ENCODE measurements at places on chromosomes 7 and 10.

DNA sequence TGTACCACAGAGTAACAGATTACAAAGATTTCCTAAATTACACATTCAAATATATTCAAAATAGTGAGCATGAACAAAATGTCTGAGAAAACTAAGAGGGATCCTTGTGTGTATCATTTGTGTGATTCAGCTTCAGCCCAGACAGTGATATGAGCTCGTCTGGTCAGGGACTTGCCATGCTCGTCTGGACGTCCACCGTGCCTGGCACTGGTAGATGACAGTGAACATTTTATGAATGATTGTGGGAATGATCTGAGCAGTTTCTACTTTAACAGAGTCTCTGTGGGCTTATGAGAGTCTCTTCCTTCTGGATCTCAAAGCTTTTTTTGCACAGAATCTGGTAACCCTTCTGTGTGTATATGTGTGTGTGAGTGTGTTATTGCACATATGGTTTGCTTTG is 34.2 kb upstream of the ANKRD2 start:
- no peak for DNase-seq

DNA sequence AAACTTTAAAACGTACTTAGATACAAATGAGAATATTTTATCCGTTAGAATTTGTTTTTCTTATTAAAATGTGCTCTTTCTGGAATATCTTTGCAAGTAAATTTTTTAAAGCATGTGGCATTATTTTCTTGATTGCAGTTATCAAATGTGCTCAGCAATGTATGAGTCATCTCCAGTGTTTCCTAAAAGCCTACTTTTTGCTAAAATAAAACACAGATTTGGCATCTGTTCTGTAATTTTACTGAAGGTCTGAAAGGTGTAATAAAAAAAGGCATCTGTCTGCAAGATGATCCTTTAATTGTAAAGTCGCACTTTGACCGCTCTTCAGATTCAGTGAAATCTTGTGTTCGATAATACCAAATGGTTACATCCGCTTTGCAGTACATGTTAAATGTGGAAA is 3.4 kb downstream of the GNAT3 start:
- no peak for DNase-seq

- DNase-seq: no peak
Measured at GRCh38 chr7:28157076-28157745, 23.4 kb downstream of the JAZF1 start.

DNA sequence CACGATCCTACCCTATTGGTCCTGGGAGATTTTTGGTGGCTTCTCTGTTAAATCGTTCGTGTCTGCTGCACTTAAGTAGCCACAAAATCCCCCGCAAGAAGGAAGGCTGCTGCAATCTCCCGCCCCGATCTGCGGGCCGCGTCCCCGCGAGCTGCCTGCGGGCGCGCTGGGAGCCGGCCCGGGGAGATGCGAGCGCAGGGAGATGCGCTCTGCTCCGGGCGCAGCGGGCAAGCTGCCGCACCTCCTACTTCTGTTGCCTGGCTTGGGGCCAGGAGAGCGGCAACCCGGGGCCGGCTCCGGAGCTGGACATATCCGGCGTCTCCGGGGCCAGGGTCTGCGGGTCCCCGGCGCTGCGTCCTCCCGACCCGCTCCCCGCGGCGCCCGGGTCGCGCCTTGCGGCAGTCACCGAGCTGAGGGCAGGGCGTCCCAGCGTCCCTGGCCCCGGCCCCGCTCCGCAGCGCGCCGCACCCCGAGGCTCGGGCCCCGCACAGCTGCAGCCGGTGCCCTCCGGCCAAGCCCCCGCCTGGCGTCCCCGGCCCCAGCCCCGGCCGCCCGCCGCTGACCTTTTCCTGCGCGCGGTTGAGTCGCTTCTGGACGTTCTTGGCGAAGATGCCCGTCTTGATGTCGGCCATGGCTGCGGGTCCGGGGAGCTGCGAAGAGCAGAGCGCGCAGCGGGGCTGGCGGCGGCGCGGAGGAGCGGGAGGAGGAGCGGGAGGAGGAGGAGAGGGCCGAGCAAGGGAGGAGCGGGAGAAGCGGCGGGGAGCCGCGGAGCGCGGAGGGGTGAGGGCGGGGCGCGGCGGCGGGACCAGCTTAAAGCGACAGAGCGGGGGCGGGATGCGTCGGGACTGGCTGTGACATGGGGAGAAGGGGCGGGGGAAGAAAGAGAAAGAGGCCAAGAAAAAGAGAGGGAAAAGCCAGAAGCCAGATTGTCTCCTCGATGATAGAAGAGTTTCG is at the start of gene AMPH:
Gene AMPH (minus strand): TSS at position 654 of the 954 bp plus-strand sequence. CDS start 22 bp downstream, at position 632.
- no peak for DNase-seq

DNA sequence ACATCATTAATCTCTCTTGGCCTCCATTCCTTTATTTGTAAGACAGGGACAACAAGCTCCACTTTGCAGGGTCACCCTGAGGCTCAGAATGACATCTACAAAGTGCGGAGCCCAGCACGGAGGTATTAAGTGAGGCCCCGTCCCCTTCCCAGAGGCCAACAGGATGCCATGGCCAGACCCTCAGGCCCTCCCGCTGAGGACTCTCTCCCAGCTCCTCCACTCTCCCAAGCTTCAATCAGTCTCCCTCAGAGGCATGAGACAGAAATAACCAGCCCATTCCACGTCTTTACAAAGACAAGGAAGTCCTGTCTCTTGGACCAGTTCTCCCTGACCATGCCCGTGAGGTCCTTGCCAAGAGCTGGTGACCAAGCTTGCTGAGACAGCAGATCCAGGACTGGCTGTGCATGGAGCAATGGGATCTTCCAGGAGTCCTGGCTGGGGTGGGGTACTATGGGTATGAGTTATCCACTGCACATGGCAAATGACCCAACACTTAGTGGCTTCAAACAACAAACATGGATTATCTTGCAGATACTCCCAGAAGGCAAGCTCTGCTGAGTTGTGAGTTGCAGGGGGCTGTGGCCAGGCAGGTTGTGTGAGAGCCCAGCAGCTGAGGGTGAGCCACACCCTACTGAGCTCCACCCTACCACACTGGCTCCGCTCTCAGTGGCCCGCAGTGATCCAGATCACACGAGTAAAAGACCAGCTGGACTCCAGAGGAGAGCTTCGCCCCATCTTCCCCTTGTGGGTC is 4.3 kb upstream of the PPIF start:
- DNase-seq: no peak

GRCh38 chr10:69088801-69089501 is 1.0 kb downstream of the SRGN start:
- no peak for DNase-seq

DNA sequence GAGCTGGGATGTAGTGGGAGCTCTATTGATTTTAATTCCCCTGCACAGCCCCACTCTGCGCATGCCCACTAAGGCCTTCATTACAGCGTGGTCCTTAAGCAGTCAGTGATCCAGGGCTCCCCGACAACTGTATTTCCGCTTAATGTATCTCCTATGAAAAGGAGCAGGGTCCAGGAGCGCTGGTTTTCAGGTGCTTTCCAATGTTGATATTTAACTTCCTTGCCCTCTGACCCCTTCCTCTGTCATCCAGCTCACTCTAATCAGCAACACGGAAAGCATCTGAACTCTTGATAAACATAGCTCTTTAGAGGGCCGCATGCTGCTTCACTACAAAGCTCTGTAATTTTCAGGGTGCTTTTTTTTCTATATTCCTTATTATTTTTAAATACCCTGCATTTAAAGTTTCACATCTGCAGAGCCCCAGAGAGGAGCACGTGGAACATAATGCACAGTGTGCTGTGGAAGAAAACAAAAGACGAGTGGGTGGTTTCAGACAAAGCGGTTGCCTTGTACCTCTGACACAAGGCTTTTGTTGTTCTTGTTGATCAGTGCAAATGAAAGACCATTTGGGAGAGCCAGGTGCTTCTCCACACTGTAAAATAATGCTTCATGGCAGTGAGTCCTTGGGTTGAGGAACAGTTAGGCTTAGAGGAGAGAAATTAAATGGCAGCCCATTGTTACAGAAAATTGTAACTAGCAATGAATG is 465.9 kb upstream of the CELF2 start:
- no peak for DNase-seq

DNA sequence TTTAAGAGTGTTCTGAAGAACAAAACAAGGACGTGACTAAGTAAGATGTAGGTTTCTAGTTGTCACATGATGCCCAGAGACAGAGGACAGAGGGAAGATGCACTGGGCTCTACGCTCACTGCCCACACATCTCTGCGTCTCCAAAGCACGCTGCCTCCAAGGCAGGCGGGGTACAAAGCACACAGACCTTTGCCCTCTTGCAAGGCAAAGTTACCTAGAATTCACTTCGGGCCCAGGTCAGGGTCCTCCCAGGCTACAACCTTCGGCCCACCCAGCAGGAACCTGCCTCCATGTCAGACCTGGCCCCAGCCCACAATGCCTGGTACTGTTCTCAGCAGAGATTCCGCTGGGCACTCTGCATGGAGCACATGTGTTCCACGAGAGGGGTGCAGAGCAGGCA is 26.5 kb downstream of the GRB10 start:
- no peak for DNase-seq

DNA sequence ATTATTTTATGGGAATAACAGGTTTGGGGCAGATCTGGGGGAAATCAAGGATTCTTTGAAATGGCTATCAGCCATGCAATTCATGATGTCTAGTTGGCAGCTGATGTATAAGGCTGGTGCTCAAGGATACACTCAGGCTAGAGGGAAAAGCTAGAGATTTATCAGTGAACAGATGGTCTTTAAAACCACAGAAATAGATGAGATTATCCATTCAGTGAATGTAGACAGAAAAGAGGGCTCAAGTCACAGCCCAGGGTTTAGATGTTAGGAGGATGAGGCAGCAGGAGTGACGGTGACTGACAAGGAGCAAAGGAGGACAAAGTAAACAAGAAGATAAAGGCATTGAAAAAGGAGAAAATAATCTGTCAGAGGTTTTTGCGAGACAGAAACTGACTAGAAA is 238.7 kb downstream of the CDK14 start:
- no peak for DNase-seq

DNA sequence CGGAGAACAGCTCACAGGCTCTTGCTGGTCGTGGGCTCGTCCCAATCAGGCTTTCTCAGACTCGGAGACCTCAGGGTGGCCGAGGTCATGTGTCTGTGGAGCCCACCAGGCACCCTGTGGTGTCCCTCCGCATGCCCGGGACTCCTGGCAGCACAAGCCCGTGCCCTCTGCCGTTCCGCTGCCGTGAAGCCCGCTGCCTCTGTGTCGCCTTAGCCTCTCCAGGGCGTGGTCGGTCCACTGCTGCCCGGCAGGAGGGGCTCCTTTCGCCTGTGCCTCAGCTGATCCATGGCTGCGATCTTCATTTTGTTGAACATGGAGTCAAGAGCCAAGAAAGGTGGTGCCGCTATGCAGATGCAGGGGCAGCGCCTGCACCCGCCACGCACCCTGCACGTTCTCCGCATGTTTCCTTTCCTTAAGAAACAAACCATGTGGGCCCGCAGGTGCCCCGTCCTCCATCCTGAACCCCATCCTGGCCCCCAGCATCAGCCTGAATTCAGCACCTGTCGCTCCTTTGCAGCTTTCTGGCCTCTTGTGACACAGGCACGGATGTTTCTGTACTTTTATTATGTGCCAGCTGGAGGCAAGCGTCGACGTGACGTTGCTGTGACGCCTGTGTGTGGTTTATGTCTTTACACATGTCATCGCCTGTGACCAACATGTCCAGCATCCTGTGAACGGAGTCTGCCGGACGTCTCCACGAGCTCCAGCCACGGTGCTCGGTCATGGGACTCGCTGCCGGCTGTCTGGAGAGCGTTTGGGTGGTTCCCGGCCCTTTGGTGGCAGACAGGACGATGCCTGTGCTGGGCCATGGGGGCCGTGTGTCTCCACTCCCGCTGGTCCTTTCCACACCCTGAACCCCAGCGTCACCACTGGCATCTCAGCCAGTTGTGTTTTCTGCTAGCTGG is 69.9 kb downstream of the NKX6-2 start:
- no peak for DNase-seq

DNA sequence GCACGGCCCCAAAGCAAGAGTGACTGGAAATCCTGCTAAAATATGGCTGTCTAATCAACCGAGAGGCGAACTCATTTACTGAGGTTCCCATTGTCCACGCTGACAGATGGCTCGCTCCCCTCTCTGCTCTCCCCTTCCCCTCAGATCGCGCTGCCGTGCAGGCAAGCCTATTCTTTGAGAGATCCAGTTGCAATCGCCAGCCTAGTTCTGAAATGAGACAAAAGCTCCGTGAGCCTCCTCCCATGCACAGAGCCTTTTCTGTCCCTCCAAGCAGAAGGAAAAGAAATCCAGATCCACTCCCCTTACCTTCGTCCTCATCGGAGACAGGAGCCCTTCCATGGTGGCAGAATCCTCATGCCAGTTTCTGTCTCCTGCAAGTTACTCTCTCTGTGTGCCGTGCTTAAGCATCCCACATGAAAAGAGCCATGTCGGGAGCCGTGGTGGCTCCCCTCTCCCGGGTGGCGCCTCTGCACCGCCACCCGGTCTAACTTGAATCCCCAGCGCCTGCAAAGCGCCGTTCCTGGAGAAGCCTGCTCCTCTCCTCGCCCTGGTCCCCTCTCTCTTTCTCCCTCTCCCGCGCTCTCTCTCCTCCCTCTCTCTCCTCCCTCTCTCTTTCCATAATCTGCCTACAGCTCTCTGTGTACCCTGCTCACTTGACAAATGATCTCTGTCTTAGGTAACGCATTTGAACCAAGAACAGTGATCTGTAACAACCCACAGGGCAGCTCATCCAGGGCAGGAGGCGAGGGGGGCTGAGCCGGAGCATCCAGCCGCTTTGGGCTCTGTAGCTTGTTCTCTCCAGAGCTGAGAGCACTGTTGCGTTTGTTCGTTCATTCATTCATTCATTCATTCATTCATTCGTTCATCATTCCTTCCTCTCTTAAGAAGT is 156.8 kb downstream of the FRMD4A start:
- no peak for DNase-seq

DNA sequence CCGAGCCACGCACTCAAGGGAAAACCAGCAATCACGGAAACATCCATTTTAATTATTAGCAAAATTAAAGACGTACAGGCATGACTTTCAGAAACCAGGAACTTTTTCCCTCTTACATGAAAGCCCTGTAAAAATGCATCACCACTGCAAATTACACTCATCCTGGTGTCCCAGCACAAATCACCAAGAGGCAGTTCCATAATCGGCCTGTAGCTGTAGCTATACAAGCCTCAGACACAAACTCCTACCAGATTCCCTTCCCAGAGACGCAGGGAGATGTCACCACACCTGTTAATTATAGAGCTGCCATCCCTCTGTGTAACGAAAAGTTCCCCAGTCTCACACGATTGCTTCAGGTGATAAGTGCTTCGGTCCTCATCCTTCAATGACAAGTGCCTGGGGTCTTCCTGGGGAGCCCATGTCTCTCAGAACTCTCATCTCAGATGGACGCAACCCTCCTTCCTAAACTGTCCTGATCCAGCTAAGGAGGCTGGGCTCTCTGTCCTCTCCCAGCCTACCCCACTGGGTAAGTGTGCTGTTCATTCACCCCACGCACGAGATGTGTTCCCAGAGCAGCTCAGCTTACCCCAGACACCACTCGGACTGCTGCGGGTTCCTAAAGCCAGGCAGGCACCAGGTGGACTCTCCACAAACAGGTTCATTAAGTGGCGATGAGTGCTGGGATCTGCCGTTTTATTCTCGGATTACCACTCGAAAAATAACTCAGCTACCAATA is 5.9 kb downstream of the FGFR2 start:
- no peak for DNase-seq

- DNase-seq: no peak
Measured at GRCh38 chr10:72455889-72456595, 101.3 kb upstream of the DNAJB12 start.

- DNase-seq: no peak
Measured at GRCh38 chr10:26479766-26480492, 41.8 kb downstream of the APBB1IP start.

GRCh38 chr7:131011976-131012375 is 278.0 kb upstream of the KLF14 start:
- no peak for DNase-seq

Data from urinary bladder (tissue), 4 donors.